ENCODE measurements at places on chromosomes 2 and 18. TPM values are rescaled to one million over a fixed set of nuclear protein-coding genes. Genes with fewer than 3 reads are reported as not detected.

- DNase-seq = no peak
Observed at GRCh38 chr18:75213611-75214331, 3.2 kb downstream of the TSHZ1 start.

DTNA gene
- 8.0 TPM for total RNA-seq

MIB1 gene
- total RNA-seq = 22.5 TPM

GRCh38 chr18:6629635-6630140 lies 99.8 kb upstream of the ARHGAP28 start:
- no peak for DNase-seq

DNA sequence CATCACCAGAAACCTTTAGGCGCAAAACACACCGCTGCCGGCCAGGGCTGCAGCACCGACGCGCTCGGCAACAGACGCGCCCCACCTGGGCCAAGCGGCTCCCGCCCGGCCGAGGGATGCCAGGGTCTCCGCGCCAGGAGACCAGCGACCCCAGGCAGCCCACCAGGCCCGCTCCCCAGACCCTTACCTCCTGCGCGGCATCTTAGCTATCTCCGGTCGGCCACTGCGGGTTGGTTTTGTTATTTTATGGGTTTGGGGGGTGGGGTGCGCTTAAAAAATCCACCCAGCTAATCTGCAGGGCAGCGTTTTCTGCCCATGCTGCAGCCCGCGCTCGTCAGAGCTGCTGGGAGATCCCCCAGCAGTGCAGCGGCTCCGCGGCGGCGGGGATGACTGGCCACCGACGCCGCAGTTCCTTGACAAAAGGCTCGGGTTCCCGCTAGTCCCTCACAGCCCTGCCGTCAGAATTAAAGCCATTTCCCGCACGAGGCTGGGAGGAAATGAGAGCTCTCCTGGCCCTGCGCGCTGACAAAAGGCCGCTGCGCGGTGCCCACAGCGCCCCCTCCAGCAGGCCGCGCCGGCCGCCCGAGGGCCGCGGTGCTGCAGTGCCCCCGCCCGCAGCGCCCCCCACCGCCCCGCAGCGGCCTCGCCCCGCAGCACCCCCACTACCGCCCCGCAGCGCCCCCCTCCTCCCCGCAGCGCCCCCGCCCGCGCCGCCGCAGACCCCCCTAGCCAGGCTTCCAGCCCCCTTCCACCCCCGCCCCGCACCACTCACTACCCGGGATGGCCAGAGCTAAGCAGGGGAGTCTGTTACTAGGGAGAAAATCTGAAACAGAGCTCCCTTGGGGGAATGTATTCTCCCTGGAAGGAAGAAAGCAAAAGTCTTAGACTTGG lies at the start of gene ADD2:
TSS of gene ADD2 (minus strand) at position 502 of the 891 bp plus-strand sequence. CDS start 61,792 bp downstream, outside the sequence.
- DNase-seq = no peak

DNA sequence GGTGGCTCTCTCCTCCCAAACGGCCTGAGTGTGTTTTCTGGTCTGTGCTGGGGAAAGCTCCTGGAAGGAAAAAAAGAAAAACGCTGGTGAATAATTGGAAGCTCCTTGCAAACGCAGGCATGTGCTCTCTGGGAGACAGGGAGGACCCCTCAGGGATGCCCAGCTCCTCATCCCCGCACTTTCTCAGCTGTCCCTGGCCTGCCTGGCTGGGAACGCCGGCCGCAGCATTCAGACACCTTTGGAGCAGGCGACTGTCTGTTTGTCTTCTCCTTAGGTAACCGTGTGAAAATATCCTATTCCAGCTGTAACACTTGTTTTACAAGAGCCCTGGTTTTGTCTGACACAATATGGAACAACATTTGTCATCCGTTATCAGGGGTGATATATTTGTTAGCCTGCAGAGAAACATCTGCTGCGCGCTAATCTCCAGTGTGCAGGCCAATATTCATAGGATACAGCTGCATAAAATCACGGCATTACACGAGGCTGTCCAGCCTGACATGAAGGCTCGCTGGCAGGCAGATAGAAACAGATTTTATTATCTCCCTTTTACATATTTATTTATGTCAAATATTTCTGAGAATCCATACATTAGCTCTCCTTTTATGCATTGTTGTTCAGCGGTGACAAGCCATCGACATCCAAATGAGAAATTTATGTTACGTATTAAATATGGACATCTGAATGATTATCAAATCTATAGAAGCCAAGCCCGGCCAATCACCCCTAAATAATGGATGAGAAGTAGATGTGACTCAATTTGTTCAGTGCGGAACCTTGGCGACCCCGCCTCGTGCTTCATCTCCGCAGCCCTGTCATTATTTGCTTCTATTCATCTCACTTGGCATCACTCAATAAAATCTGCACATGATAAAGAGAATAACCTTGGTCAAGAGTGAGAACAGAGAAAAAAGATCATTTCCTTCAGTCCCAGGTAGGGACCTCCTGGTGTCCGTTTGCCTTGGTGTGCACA lies 675.1 kb upstream of the SALL3 start:
- DNase-seq = no peak

GRCh38 chr2:70784320-70784719 lies 6.1 kb downstream of the FIGLA start:
- no peak for DNase-seq

MBP gene
- total RNA-seq = 47.4 TPM

All from lower leg skin (tissue), 4 donors.